ENCODE measurements at places on chromosomes 11 and 22. TPM values are rescaled to one million over a fixed set of nuclear protein-coding genes. Genes with fewer than 3 reads are reported as not detected.

GRCh38 chr11:72670041-72670440 lies 4.2 kb downstream of the PDE2A start:
- DNase-seq: no peak

DNA sequence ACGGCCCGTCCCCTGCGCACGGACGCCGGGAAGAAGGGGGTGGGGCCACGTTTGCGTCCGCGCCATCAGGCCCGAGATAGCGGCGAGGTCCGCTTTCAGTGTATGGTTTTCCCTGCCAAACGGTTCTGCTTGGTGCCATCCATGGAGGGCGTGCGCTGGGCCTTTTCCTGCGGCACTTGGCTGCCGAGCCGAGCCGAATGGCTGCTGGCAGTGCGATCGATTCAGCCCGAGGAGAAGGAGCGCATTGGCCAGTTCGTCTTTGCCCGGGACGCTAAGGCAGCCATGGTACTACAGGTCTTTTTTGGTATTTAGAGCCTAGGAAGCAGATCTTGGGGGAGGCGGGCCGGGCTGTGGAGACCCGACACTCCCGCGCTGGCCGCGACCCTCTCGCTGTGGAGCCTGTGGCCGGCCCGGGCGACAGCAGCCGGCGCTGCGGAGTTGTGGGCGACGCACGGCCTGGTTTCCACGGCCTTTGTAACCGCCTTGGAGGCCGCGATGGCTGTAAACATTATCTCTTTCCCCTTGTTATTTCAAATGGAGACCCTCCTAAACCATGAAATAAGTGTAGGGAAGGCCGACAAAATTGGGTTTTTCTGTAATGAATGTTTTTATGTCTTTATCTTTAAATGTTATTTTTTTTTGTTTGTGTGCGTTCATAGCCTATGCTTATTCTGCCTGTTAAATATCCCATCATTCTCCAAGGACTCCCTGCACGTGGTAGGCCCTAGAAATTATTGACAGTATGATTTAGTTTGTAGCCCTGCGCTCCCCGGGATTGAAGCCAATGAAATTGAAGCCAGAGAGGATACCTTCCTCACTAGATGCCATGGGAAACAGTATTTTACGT lies at the start of gene AASDHPPT:
Gene AASDHPPT (plus strand): TSS at position 54 of the 847 bp plus-strand sequence. CDS start 49 bp downstream, at position 103.
- peak; percentile 44 for DNase-seq

DNA sequence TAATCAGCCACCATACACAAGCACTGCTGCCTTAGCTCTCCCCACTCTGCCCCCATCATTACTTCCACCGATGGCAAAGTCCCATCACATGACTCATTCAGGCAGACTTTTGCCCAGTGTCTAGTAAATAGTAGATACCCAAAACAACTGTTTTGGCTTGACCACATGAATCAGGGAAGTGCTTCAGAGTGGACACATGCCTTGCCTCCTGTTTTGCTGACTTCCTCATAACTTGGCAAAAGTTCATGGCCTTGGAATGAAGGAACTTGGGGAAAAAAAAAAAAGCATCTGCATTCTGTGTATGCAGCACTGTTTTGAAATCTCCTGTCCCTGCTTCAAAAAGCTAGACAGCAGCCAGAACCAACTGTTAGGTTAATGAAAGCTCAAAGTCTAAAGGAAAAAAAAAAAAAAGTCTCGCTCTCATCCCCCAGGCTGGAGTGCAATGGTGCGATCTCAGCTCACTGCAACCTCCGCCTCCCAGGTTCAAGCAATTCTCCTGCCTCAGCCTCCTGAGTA lies 335.3 kb downstream of the FAM181B start:
- peak; percentile 3 for DNase-seq

GRCh38 chr22:23001463-23001862 lies 68.9 kb upstream of the GNAZ start:
- no peak for DNase-seq

Gene GAS2
- polyA plus RNA-seq: 7.2 TPM

Gene NXPE4
- not detected for polyA plus RNA-seq

Gene SLC43A1
- 2.4 TPM for polyA plus RNA-seq

All from small intestine (tissue), 16 donors.